ENCODE measurements at places on chromosomes 7 and 10.

DNA sequence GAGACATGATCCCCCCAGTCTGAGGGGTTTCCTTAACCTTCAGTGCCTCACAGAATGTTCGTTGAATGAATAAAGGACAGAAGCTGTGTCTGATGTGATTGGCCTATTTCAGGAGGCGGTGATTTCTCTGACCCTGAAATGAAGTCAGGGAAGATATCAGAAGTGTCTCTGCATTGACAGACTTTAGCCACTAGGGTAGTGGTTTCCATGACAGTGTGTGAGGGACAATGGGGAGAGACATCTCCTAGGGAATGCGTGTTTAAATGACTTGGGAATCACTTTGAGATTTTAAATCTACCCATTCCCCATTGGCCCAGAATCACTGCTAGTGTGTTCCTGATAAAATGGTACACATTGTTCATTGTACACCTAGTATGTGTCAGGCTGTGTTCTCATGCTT lies 132.0 kb downstream of the CFAP58 start:
- DNase-seq = no peak

DNA sequence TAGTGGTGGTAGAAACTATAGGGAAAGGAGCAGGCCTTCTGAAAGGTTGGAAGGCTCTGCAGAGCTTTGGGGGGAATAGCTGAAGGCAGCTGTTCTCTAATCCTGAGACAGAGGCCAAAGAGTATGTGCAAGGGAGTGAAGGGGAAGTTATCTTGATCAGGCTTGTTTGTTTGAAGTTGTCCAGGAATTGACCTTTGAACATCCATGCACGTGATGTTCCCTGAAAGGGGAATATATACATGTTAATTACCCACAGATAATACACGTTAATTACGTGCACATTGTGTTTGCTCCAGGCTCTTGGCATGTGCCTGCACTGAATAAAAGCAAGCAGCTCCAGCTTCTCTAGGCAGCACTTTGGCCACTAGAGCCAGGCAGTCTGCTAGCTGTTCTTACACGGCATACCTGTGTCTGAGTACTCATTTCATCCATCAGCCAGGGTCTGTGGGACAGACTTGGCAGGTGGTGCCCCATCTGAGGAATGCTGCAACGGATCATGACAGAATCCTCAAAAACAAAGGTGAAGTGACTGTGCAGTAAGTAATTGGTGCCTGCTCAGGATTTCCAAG lies 18.0 kb upstream of the STARD3NL start:
- no peak for DNase-seq

DNA sequence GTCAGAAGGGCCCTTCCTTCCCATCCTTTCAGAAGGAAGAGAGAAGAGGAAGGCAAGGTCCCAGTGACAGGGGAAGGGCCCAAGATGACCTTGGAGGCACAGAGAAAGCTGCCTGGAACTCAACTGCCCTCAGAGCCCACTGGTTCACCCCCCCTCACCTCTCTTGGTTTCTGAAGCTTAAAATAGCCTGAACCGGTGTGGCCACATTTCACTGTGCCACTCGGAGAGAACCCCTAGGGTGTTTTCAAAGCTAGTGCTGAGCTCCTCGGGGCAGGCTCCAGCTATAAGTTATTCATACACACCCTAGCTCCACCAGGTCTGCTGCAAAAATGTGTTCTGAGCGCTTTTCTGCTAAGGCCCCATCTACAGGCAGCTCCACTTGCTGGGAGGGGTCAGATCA lies 60.9 kb upstream of the ADRB1 start:
- DNase-seq = no peak

GRCh38 chr10:23912884-23913404 lies 296.0 kb upstream of the KIAA1217 start:
- DNase-seq = no peak

DNA sequence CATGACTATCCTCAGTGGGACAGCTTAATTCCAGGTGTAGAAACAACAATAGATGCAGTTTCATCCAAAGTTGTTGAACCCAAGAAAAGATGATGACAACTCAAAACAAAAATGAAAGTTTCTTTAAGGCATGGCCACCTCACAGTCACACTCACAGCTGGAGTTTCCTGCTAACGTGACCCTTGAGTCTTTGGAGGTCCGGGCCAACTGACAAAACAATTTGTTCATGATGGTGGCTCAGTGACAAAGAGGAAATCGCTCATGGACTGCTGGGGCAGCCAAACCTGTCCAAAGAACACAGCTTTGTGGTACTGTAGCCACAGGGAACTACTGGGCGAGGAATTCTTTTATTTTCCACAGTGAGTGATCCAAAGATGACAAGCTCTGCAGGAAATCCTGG lies 96.0 kb upstream of the JCAD start:
- DNase-seq = peak; percentile 18

DNA sequence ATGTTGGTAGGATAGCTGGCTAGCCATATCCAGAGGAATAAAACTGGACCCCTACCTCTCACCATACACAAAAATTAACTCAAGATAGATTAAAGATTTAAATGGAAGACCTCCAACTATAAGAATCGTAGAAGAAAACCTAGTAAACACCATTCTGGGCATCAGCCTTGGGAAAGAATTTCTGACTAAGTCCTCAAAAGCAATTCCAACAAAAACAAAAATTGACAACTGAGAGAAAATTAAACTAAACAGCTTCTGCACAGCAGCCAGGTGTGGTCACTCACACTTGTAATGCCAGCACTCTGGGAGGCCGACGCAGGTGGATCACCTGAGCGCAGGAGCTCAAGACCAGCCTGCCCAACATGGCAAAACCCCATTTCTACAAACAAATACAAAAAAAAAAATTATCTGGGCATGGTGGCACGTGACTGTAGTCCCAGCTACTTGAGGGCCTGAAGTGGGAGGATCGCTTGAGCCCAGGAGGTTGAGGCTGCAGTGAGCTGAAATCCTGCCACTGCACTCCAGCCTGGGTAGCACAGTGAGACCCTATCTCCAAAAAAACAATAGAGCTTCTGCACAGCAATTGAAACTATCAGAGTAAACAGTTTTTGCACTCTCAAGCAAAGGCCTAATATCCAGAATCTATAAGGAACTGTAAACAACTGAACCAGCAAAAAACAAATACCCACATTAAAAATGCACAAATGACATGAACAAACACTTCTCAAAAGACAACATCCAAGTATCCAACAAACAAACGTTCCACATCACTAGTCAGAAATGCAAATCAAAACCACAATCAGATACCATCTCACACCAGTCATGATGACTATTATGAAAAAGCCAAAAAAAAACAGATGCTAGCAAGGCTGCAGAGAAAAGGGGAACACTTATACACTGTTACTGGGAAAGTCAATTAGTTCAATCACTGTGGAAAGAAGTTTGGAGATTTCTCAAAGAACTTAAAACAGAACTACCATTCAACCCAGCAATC lies 4.8 kb downstream of the CRPPA start:
- no peak for DNase-seq

- no peak for DNase-seq
These were observed 33.7 kb downstream of the MASTL start for GRCh38 chr10:27188897-27189296.

DNA sequence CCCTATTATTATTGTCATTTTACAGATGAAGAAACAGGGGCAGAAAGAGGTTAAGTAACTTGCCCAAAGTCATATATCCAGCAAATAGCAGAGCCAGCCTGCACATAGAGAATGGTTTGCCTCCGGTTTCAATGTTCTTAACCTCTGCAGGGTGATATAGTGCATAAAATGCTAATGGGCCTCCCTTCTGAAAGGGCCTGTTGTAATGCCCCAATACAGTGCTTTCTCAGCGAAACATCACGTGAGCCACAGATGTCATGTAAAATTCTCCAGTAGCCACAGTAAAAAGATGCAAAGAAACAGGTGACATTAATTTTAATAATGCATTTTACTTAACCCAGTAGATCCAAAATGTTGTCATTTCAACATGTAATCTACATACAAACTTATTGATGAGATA lies 38.1 kb downstream of the LRGUK start:
- DNase-seq = peak; percentile 84

- DNase-seq = no peak
These were observed 63.0 kb downstream of the RALA start for GRCh38 chr7:39686261-39686924.

GRCh38 chr10:7333961-7334641 lies 76.7 kb downstream of the SFMBT2 start:
- no peak for DNase-seq

DNA sequence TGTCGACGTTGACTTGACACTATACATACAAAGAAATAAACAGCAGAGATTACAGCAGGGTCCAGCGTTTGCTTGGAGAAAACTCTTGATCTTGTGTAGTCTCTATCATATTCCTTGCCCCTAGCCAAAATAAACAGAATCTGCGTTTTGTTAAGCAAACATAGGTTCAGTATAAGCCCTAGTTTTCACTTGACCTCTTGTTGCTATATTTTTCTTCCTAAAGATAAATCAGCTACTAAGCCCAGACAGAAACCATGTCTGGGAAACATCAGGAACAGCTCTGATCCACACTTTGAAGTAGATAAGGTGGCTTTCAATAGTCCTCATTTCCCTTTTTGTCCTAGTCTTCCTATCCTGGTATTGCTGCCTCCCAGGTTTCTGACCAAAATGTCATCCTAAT lies 328.2 kb upstream of the MAGI2 start:
- DNase-seq = no peak

DNA sequence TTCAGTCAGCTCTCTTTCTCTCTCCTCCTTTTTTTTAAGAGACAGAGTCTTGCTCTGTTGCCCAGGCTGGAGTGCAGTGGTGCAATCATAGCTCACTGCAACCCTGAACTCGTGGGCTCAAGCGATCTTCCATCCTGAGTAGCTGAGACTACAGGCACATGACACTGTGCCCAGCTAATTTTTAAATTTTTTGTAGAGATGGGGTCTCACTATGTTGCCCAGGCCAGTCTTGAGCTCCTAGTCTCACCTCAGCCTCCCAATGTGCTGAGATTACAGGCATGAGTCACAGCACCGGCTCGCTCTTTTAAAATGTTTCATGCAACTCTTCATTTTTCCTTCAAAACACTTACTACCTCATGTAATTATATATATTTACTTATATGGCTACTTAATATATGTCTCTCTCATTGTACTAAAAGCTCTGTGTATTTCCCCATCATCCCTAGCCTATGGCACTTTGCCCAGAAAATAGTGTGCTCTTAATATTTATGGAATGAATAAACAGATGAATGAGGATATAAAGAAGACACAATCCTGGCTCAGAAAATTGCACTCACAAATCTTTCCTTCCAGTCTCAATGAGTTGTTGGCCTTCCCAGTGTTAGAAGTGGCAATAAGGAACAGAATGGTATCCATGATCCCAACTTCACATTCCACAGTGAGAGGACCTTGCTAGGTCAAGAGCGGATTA lies 33.9 kb downstream of the EBLN1 start:
- DNase-seq = no peak

DNA sequence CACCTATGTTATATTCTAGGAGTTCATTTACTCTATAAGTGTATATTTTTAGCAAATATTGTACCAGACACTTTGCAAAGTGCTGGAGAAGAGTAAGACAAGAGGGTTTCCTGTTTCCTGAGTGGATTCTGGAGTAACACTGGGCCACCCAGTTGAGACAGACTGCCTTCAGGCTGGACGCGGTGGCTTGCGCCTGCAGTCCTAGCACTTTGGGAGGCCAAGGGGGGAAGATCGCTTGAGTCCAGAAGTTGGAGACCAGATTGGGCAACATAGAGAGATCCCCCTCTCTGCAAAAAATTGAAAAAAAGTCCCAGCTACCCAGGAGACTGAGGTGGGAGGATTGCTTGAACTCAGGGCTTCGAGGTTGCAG lies 772 bp upstream of the ZSCAN25 start:
- DNase-seq = no peak
